Bronchial epithelial cell (primary cell): ENCODE measurements at places on chromosomes 13 and 19. TPM values are rescaled to one million over a fixed set of nuclear protein-coding genes. Genes with fewer than 3 reads are reported as not detected.

GRCh38 chr13:23751195-23751594 lies 138.0 kb downstream of the MIPEP start:
- DNase-seq = peak; percentile 90

DNA sequence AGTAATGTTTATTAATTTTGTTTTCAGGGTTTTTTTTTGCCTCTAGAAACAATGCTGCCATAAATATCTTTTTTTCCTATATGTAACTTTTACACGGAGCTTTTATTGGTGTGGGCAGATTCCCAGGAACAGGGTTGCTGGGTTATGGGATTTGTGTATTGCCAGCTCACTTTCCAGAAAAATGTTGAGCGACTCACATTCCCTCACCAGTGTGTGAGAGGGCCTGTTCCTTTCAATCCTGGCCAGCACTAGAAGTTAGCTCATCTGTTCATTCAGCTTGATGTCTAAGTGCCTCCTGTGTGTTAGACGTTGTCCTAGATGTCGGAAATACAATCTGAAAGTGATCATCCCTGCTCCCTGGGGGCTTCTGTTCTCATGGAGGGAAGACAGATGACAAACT lies 2.6 kb downstream of the ZNF71 start:
- DNase-seq = no peak

Gene APOC4
- not detected in 2 replicates for total RNA-seq

Gene ZNF555
- total RNA-seq = 4.6 and 4.7 TPM in 2 replicates

GRCh38 chr19:3296446-3296845 lies 69.9 kb upstream of the NFIC start:
- DNase-seq = no peak

Gene ZNF540
- total RNA-seq = under 0.01 and 0.13 TPM in 2 replicates

Gene CDADC1
- 5.9 and 6.6 TPM in 2 replicates for total RNA-seq

DNA sequence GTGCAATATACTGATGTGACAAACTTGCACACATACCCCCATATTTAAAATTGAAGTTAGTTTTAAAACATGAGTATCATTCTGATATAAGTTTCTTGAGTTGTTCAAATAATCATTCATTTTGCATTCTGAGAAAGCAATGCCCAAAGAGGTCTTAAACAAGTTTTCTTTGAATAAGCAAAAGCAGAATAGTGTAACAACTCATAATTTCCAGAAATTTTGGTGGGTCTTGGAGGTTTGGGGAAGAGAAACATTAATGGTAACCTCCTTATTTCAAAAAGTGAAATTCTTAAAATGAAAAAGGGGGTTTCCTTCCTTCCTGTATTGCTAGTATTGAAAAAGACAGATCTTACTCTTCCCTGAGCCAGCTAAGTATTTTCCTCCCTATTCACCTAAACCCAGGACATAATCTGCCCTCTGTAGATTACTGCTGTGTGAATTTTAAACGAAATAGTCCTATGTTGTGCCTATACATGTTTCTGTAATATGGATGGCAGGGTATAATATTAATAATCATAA lies 30.4 kb downstream of the SLC25A15 start:
- no peak for DNase-seq

Gene KL
- total RNA-seq = not detected in 2 replicates
